ENCODE measurements at places on chromosomes 3 and 15. TPM values are rescaled to one million over a fixed set of nuclear protein-coding genes. Genes with fewer than 3 reads are reported as not detected.

DNA sequence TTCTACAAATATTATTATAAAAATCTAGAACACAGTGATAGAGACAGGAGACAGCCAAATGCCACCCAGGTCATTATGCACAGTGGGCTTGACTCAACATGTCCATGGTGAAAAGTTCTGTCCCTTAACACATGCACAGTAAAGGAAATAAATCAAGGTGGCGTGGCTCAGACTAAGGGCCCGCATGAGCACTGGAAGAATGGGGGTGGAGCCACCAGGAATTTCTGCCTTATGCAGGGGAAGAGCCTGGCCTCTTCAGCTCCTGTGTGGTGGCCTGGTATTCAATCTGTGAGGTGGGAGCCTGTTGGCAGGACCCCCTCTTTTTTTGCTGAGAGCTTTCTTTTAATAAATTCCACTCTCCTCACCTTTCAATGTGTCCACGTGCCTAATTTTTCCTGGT, 17.2 kb upstream of the SPG21 start:
- no peak for DNase-seq

DNA sequence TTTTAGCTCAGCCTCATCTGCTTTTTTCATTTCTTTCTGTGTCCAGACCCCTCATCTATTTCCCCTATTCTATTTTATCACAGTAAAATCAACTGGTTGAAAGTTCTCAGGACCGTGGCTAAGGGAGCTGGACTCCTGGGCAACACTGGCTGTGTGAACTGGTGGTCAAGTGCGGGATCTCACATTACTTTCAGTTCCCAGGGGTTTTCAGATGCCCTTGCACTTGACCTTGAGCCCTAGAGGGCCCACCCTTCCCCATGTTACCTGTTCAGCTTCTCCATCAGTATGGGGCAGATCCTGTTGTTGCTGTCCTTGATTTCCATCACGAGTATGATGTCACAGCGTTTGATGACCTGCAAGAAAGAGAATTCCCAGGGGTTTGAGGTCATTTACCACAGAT, 2.8 kb downstream of the DNASE1L3 start:
- DNase-seq: no peak

DNA sequence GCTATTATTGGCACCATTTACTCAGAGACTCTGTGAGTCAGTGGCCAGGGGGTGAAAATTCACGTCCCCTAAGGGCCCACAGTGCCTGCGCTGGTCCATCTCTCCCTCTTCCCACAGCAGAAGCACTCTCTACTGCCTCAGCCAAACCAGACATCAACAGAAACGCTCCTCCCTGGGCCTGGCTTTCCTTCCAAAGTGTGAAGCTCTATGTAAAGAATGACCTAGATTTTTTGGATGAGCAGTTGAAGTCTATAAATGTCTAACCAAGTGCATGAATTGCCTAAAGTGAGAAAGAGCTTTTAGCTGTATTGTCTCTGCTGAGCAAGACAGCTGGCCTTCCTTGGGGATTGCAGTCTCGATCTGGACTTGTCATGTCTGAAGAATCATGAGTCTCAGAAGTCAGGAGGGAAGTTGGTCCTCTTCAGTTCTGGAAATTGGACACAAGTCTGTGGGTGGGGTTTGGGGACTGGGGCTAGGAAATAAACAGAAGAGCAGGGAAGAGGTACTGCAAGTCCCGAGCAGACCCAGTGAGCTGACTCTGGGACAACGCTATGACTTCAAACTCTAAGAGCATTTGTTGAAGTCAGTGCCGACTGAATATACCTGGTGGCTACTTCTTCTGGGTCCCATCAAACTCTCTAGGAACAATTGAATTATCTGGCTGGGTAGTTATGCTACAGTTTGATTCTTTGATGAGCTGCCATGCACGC, 29.0 kb downstream of the RASGRP1 start:
- DNase-seq: no peak

GRCh38 chr3:11538581-11538980, 105.1 kb downstream of the VGLL4 start:
- no peak for DNase-seq

DNA sequence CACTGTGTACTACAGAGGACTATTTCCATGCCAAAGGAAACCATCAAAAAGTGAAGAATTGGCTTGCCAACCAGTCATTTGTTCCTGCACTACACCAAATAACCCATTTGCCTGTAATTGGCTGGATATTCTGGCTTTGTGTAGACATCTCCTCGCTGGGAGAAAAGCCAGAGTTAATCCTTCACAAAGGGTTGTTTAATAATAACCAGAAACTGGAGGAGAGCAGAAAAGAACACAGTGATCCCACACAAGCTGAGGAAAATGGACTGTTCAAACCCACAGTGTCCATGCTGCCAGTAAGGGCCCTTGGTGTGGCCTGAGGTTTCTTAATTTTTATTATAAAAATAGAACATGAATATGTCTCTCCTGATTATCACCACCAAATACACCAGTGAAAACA, 294.0 kb downstream of the RORA start:
- DNase-seq: no peak

VPS8 gene
- total RNA-seq: 29.9 TPM

FOXL2 gene
- not detected for total RNA-seq

LRRC3B gene
- total RNA-seq: not detected

SPTSSB gene
- 2.4 TPM for total RNA-seq

SOX2 gene
- 40.6 TPM for total RNA-seq

RARB gene
- total RNA-seq: 1.9 TPM

SELENOS gene
- total RNA-seq: 61.0 TPM

TMCO5A gene
- total RNA-seq: not detected

COL8A1 gene
- 7.5 TPM for total RNA-seq
